CD8-positive, alpha-beta T cell (primary cell): ENCODE measurements at places on chromosomes 13 and 19.

GRCh38 chr13:98436233-98436910 is 140.5 kb downstream of the STK24 start:
- DNase-seq, result no peak

- DNase-seq, result no peak
Measured at GRCh38 chr13:50125304-50125553, 110.0 kb downstream of the KCNRG start.

- no peak for DNase-seq
Measured at GRCh38 chr13:23953860-23954512, 56.7 kb upstream of the C1QTNF9B start.

- DNase-seq, result no peak
Measured at GRCh38 chr19:8552810-8553209, 24.4 kb downstream of the MYO1F start.
